ENCODE measurements at places on chromosomes 1 and 21. TPM values are rescaled to one million over a fixed set of nuclear protein-coding genes. Genes with fewer than 3 reads are reported as not detected.

Gene REN
- not detected for total RNA-seq

Gene OR2L8
- total RNA-seq, result not detected

Gene TAS1R1
- total RNA-seq, result 0.17 TPM

Gene FCER1G
- total RNA-seq, result not detected

Gene KRTAP27-1
- not detected for total RNA-seq

Gene FCRL5
- not detected for total RNA-seq

Gene GPBP1L1
- total RNA-seq, result 70.2 TPM

Gene PALMD
- 0.60 TPM for total RNA-seq

Gene TNFRSF1B
- total RNA-seq, result 3.3 TPM

Gene NHLH1
- total RNA-seq, result not detected

Measured in bronchial smooth muscle cell (primary cell).